Mesothelial cell of epicardium (in vitro differentiated cells): ENCODE measurements at places on chromosomes 1 and 21.

DNA sequence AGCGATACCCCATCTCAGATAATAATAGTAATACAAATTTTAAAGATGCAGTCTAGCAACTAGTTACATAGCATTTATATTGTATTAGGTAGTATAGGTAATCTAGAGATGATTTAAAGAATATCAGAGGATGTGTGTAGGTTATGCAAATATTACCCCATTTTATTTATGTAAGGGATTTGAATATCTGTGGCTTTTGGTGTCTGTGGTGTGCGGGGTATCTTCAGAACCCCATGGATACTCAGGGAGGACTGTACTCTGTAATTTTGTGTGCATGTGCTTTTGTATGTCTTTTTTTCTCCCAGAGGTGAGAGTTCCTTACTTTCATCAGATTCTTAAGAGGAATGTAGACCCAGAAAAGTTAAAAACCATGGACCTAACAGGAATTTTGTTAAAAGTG, 12.8 kb downstream of the RNF2 start:
- H3K4me1 ChIP-seq, result peaks cover 12% of the 10 kb centered on the region
- H3K36me3 ChIP-seq, result peaks cover 15% of the 10 kb centered on the region
- DNase-seq, result no peak
- H3K27ac ChIP-seq, result peak overlapping the region; percentile 68
- H3K27me3 ChIP-seq, result no peaks in the 10 kb centered on the region

- peaks cover 41% of the 10 kb centered on the region for H3K27me3 ChIP-seq
- no peak overlapping the region for H3K27ac ChIP-seq
- H3K4me3 ChIP-seq, result no peak overlapping the region
- H3K4me1 ChIP-seq, result peaks cover 2% of the 10 kb centered on the region
Measured at GRCh38 chr21:36729310-36729970, 30.5 kb downstream of the SIM2 start.

GRCh38 chr1:115668579-115668978, 26.8 kb downstream of the VANGL1 start:
- DNase-seq, result no peak
- H3K4me3 ChIP-seq, result no peak overlapping the region
- no peaks in the 10 kb centered on the region for H3K27me3 ChIP-seq
- peaks cover 21% of the 10 kb centered on the region for H3K4me1 ChIP-seq
- H3K36me3 ChIP-seq, result peaks cover 36% of the 10 kb centered on the region
- peak overlapping the region; percentile 82 for H3K27ac ChIP-seq

DNA sequence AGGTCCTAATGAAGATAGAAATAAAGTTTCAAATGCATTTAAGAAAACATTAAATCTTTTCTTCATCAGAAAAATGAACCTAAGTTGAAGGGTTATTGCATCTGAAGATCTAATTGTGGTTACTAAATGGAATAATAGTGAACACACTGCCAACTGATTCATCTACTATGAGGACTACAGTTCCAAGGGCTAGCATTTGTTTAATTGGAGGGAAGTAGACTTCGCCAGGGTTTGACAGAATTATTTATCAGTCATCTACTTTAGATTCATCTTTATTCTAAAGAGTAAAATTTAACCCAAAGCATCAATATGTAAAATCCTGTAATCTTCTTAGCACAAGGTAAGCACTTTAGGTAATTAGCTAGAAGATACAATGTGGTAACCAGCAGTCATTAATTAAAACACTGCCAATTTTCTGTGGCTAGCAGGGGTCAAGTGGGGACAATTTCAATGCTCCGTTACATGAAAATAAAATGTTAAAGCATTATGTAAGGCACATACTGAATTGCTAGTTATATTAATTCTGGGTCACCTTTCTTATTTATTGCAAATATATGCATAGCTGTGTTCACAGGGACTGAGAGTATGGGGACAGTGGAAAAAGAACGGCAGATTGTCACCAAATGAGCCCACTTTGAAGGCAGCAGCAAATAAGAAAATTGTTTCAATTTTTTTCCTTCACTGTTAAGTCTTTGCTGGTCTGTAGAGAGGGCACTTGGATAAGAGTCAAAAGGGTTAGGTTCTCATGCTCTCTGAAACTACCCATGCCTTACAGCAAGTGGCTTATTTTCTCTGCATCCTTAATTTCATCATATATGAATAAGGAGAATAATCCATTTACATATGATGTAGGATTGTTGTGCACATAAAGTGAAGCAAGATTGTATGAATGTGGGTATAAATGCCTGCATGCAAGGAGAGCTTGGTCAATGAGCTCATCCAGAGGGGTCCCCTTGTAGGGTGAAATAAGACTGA, 416.0 kb downstream of the PCP4 start:
- no peak for DNase-seq
- H3K4me3 ChIP-seq, result no peak overlapping the region
- no peak overlapping the region for H3K27ac ChIP-seq
- no peaks in the 10 kb centered on the region for H3K4me1 ChIP-seq
- peaks cover 5% of the 10 kb centered on the region for H3K27me3 ChIP-seq

- no peaks in the 10 kb centered on the region for H3K27me3 ChIP-seq
- H3K27ac ChIP-seq, result no peak overlapping the region
- no peak overlapping the region for H3K4me3 ChIP-seq
- no peak for DNase-seq
Measured at GRCh38 chr1:164263540-164263939, 295.4 kb upstream of the PBX1 start.

GRCh38 chr1:154263465-154264332, 8.7 kb upstream of the HAX1 start:
- H3K36me3 ChIP-seq, result peaks cover 28% of the 10 kb centered on the region
- H3K4me3 ChIP-seq, result no peak overlapping the region
- no peaks in the 10 kb centered on the region for H3K27me3 ChIP-seq
- no peak for DNase-seq

GRCh38 chr1:64356636-64357256, 113.2 kb upstream of the CACHD1 start:
- peaks cover 41% of the 10 kb centered on the region for H3K27me3 ChIP-seq
- no peak overlapping the region for H3K27ac ChIP-seq
- no peak for DNase-seq
- H3K4me1 ChIP-seq, result peaks cover 28% of the 10 kb centered on the region

GRCh38 chr1:226601456-226601855, 52.9 kb downstream of the STUM start:
- H3K27ac ChIP-seq, result no peak overlapping the region
- H3K4me1 ChIP-seq, result peaks cover 39% of the 10 kb centered on the region
- no peak for DNase-seq

GRCh38 chr1:170776777-170777176, 112.8 kb downstream of the PRRX1 start:
- H3K4me1 ChIP-seq, result no peaks in the 10 kb centered on the region
- H3K36me3 ChIP-seq, result no peaks in the 10 kb centered on the region
- no peak overlapping the region for H3K4me3 ChIP-seq
- H3K27me3 ChIP-seq, result no peaks in the 10 kb centered on the region
- no peak overlapping the region for H3K27ac ChIP-seq

- DNase-seq, result no peak
- peaks cover 1% of the 10 kb centered on the region for H3K27me3 ChIP-seq
- H3K27ac ChIP-seq, result no peak overlapping the region
- no peak overlapping the region for H3K4me3 ChIP-seq
- H3K4me1 ChIP-seq, result peaks cover 2% of the 10 kb centered on the region
Measured at GRCh38 chr21:27094184-27094948, 127.5 kb upstream of the ADAMTS5 start.

GRCh38 chr1:178518894-178519293, 6.0 kb downstream of the TEX35 start:
- DNase-seq, result no peak
- no peaks in the 10 kb centered on the region for H3K4me1 ChIP-seq
- H3K27ac ChIP-seq, result no peak overlapping the region
- H3K27me3 ChIP-seq, result no peaks in the 10 kb centered on the region
- no peak overlapping the region for H3K4me3 ChIP-seq
- H3K36me3 ChIP-seq, result no peaks in the 10 kb centered on the region

- no peak for DNase-seq
- no peaks in the 10 kb centered on the region for H3K4me1 ChIP-seq
- no peak overlapping the region for H3K27ac ChIP-seq
Measured at GRCh38 chr21:17711896-17712295, 99.2 kb upstream of the BTG3 start.

- H3K36me3 ChIP-seq, result peaks cover 2% of the 10 kb centered on the region
- H3K27me3 ChIP-seq, result peaks cover 96% of the 10 kb centered on the region
- H3K4me1 ChIP-seq, result peaks cover 55% of the 10 kb centered on the region
- DNase-seq, result no peak
- peak overlapping the region; percentile 57 for H3K4me3 ChIP-seq
Measured at GRCh38 chr1:197918807-197919345, 1.7 kb downstream of the LHX9 start.

GRCh38 chr1:85366391-85367170, 90.1 kb upstream of the BCL10 start:
- H3K27ac ChIP-seq, result peak overlapping the region; percentile 13
- H3K36me3 ChIP-seq, result no peaks in the 10 kb centered on the region
- H3K4me1 ChIP-seq, result peaks cover 21% of the 10 kb centered on the region
- no peak for DNase-seq
- no peaks in the 10 kb centered on the region for H3K27me3 ChIP-seq

DNA sequence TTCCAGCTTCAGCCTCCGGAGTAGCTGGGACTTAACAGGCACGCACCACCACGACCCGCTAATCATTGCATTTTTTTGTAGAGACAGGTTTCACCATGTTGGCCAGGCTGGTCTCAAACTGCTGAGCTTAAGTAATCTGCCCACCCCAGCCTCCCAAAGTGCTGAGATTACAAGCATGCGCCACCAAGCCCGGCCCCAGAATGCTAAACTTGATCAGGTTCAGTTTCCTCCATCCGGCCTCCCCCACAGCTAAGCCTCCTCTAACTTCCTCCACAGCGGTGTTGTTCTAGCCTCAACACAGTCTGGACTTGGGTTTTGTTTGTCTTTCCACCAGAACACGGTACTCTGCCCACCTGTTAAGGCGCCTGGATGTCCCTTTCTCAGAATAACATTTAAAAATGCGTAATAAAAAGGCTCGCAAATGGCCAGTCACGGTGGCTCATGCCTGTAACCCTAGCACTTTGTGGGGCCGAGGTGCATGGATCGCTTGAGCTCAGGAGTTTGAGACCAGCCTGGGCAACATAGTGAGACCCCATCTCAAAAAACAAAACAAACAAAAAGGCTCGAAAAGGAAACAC, 2.4 kb downstream of the PARP1 start:
- no peak overlapping the region for H3K4me3 ChIP-seq
- H3K36me3 ChIP-seq, result peaks cover 11% of the 10 kb centered on the region
- H3K4me1 ChIP-seq, result peaks cover 39% of the 10 kb centered on the region
- no peaks in the 10 kb centered on the region for H3K27me3 ChIP-seq
- DNase-seq, result no peak

- peaks cover 10% of the 10 kb centered on the region for H3K4me1 ChIP-seq
- DNase-seq, result no peak
- H3K27me3 ChIP-seq, result no peaks in the 10 kb centered on the region
- no peak overlapping the region for H3K27ac ChIP-seq
- no peak overlapping the region for H3K4me3 ChIP-seq
Measured at GRCh38 chr1:177952249-177952648, 17.6 kb downstream of the SEC16B start.

- H3K36me3 ChIP-seq, result peaks cover 17% of the 10 kb centered on the region
- H3K27me3 ChIP-seq, result no peaks in the 10 kb centered on the region
- H3K27ac ChIP-seq, result no peak overlapping the region
- DNase-seq, result no peak
- no peak overlapping the region for H3K4me3 ChIP-seq
Measured at GRCh38 chr1:213008564-213008963, 7.1 kb downstream of the ANGEL2 start.

DNA sequence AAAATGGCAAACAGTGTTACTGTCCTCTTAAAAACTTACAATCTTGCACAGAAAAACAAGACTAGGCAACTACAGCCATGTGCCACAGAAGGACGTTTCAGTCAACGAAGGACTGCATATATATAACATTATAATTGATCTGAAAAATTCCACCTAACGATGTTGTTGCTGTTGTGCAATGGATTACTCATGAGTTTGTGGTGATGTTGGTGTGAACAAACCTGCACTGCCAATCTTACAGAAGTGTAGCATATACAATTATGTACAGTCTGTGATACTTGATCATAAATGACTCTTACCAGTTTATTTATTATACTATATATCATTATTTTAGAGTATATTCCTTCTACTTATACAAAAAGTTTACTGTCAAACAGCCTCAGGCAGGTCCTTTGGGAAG, 6.8 kb upstream of the VAMP4 start:
- no peaks in the 10 kb centered on the region for H3K27me3 ChIP-seq
- no peak overlapping the region for H3K4me3 ChIP-seq
- H3K4me1 ChIP-seq, result peaks cover 4% of the 10 kb centered on the region
- H3K27ac ChIP-seq, result no peak overlapping the region

- no peak for DNase-seq
- no peaks in the 10 kb centered on the region for H3K27me3 ChIP-seq
- no peak overlapping the region for H3K4me3 ChIP-seq
- no peaks in the 10 kb centered on the region for H3K4me1 ChIP-seq
- H3K27ac ChIP-seq, result no peak overlapping the region
Measured at GRCh38 chr1:84282780-84283333, 18.7 kb upstream of the SAMD13 start.
